Left cardiac atrium (tissue), 4 donors: ENCODE measurements at places on chromosomes 6 and 20. TPM values are rescaled to one million over a fixed set of nuclear protein-coding genes. Genes with fewer than 3 reads are reported as not detected.

Gene FOXP4
- total RNA-seq, result 18.4 TPM

Gene TMEM244
- total RNA-seq, result not detected

Gene OR2H2
- total RNA-seq, result not detected

Gene OR2W1
- not detected for total RNA-seq

Gene SRMS
- not detected for total RNA-seq

Gene FAM83B
- total RNA-seq, result 6.4 TPM

Gene SDCBP2
- 4.4 TPM for total RNA-seq

- no peak for DNase-seq
These were observed 33.1 kb downstream of the TMEM14A start for GRCh38 chr6:52704060-52704459.

- DNase-seq, result no peak
These were observed 37.0 kb upstream of the ENPP1 start for GRCh38 chr6:131770776-131771175.

GRCh38 chr20:63704749-63705117 is 3.0 kb downstream of the ARFRP1 start:
- no peak for DNase-seq
